ENCODE measurements at places on chromosomes 5 and 9.

DNA sequence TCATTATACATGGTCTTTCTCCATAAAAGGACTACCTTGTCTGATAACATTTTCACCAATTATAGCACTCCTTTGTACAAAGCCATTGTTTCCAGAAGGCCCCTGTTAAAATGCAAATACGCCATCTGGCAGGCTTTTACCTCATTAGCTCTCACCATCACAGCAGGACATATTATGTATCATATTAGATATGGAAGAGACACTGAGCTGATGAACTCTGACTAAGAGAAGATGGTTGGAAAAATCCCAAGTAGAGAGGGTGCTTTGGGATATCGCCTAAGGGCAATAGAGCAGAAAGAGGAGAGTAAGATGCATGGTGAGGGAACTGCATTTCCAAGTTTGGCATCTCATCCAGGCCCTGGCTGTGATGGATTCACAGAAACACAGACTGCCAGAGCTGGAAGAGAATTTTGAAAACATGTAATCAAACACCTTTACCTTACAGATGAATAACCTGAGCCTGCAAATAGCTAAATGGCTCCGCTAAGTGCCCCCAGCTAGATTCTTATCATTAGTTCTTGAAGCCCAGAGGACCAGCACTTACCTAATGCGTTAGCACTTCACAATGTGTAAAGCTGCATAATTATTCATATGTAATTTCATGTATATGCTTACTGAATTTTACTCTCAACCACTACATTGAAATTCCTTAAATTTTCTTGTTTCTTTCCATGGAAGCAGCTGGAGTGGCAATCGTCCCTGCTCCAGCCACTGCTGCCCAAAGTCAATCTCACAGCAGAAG, 393.6 kb upstream of the IZUMO3 start:
- DNase-seq, result no peak

DNA sequence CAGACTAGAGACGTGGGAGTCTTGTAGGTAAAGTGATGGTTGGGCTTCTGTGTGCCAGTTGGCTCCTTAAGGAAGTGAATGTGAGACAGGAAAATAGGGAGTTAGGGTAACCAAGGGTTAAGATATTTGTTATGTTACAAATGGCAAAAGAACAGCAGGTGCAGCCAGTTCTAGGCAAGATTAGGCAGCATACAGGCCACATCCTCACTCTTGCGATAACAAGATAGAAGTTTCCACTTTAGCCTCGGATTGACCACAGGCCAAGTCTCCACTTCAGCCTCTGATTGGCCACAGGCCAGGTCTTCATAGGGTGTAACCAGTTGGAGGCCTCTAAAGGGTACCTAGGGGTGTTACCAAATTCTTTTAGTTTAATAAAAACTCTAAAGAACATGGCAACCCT, 54.6 kb upstream of the ABCA1 start:
- no peak for DNase-seq

GRCh38 chr9:69877852-69878514, 57.4 kb downstream of the CFAP95 start:
- no peak for DNase-seq

GRCh38 chr9:93210324-93210973, 26.5 kb downstream of the WNK2 start:
- no peak for DNase-seq

DNA sequence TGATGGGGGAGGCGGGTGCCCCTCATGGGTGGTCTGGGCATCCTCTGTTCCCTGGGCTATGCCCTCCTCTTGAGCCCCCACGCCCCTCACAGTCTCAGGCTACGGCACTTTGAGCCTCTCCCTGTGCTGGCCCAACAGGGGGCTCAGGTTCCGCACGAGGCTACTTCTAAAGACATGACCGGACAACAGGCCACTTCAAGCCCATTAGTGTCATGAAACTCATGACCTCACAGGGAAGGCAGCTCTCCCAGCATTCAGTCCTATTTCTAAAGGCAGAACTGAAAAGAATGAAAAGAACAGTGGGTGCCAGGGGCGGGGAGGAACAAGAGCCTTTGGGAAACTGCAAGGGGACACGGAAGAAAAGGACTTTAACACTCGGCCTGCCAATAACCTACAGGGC, 45.0 kb downstream of the COL23A1 start:
- no peak for DNase-seq

GRCh38 chr5:100026606-100027005, 508.6 kb upstream of the FAM174A start:
- no peak for DNase-seq

DNA sequence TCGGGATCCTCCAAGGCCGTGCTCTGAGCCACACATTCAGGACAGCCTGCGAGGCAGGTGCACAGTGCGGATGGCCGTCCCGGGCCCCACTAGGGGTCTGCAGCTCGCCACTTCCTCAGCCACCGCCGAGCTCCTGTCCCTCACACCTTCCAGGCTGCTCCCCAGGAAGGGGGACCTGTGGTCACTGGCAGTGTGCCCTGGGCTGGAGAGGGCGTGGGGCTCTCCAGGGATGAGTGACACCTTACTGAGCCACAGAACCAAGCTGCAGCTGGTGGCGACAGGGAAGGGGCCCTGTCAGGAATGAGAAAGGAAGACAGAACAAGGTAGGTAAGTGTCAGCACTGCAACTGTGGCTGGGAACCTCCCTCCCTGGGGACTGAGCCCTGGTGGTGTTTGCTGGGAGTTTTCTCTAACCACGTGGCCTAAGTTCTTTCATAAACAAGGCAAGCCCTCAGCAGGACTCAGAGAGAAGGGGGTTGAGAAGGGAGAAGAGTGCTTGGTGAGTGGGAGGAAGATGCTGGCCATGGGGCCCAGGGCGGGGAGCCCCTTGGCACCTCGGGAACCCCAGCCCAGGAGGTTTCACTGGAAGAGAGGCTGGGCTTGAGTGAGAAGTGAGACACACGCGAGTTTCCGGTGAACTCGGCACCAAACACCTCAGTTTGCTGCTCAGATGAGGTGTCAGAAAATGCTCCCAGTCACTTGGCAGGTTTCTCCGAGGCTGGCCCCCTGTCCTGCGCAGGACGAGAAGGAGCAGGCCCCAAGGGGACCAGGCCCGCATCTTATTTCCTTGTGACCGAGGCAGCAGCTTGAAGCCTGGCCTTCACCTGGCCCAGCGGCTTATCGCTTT, 5.2 kb downstream of the IL13 start:
- no peak for DNase-seq

DNA sequence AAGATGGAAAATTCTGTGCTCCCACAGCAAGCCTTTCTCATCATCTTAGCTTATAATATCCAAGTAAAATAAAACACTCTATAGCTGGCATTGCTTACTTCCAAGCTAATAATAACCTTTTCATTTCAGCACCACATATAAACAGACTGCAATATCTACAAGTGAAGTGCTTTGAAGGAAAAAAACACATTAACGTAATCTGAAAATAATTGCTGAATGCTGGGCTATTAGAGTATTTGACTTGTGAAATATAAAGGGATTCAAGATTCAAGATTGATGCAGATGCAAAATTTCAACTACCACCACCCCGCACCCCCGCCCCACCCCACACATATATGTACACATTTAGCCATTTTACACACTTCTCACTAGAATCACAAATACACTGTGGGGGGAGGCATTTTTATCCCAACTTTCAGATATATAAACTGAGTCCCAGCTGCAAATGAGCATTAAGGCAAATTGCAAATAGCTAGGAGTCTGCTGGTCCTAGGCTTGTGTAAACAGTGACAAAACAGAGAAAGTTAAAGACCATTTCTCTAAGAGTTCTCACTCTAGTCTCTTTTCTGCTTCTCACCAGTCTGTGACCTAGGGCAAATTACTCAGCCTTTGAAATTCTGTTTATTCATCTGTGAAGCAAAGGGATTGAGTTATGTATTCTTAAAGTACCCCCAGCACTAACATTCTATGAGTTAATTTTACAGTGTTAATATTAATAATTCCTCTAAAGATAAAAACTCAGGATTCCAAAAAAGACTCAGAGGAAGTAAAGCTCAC, 489.4 kb downstream of the PRELID2 start:
- DNase-seq, result no peak

DNA sequence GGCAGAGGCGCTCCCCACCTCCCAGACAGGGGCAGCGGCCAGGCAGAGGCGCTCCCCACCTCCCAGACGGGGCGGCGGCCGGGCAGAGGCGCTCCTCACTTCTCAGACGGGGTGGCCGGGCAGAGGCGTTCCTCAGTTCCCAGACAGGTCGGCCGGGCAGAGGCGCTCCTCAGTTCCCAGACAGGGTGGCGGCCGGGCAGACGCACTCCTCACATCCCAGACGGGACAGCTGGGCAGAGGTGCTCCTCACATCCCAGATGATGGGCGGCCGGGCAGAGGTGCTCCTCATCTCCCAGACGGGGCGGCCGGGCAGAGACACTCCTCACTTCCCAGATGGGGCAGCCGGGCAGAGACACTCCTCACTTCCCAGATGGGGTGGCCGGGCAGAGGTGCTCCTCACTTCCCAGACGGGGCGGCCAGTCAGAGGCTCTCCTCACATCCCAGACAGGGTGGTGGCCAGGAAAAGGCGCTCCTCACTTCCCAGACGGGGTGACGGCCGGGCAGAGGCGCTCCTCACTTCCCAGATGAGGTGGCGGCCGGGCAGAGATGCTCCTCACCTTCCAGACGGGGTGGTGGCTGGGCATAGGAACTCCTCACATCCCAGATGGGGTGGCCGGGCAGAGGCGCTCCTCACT, 75.1 kb downstream of the CARTPT start:
- DNase-seq, result no peak

DNA sequence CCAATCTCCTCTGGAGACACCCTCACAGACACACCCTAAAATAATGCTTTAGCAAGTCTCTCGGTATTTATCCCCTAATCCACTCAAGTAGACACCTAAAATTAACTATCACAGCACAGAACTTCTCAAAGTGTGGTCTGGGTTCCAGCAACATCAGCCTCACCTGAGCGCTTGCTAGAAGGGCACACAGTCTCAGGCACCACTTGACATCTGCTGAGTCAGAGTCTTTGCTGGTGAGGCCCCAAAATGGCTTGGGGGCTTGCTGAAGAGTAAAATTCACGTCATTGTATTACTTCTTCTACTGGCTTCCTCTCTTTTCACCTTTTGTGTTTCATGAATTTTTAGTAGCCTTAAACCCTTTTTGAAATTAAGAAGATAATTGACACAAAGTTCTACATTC, 9.0 kb downstream of the FOXB2 start:
- DNase-seq, result no peak

DNA sequence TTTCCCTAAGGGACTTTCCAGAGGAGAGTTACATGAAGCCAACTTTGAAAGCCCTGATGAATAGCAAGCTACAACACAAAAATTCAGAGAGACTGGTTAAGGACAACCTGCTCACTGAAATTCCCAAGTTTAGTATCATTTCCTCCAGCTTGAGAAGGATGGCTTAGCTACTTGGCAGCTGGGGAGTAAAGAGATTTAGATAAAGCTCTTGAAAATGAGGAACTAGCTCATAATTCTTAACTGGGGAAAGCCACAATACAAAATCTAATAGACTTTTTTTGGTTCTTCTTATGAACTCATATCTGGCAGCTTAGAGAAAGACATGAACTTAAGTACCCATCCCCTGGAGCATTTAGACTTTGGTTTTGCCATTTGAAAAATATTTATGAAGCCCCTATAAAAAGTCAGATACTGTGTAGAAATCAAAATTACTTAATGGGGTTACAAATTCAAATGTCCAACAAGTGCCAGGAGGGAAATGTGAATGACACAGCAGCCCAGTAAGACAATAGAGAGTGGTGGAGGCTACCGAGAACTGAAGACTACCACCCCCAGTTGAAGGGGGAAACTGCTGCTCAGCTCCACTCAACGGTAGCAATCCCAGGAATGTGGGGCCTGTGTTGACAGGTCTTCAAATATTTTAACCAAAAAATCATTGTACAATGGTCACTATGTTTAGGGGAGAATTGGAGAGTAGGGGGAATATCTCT, 79.4 kb upstream of the ADRB2 start:
- DNase-seq, result no peak

GRCh38 chr9:3012842-3013241, 168.9 kb upstream of the PUM3 start:
- no peak for DNase-seq

DNA sequence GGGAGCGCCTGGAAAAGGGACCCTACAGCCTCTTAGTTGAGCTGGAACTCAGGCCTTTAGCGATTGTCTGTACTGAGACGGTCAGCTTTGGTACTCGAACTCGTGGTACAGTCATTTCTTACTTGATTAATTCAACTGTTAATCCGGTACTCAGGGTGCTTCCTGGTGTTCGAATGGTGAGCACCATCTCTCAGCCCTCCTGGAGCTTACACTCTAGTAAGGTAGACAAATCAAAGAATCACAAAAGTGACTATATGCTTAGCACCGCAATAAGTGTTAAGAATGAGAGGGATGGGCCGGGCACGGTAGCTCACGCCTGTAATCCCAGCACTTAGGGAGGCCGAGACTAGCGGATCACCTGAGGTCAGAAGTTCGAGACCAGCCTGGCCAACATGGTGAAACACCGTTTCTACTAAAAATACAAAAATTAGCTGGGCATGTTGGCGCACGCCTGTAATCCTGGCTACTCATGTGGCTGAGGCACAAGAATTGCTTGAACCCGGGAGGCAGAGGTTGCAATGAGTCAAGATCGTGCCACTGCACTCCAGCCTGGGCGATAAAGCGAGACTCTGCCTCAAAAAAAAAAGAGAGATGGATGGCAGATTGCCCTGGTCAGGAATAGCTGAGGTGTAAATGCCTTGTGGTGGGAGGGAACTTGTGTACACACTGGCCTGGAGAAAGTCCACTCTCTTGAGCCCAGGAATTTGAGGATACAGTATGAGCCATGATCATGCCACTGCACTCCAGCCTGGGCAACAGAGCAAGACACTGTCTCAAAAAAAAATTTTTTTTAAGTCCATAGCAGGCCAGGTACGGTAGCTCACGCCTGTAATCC, 981 bp downstream of the TCOF1 start:
- no peak for DNase-seq

- DNase-seq, result no peak
Measured at GRCh38 chr5:150488519-150489359, 19.2 kb upstream of the NDST1 start.

- DNase-seq, result no peak
Measured at GRCh38 chr9:84075004-84075403, 94.4 kb downstream of the RMI1 start.

Data from activated T-helper 1 cell treated with Interleukin-2 at 50 U/mL for 16 hours (primary cell).